ENCODE measurements at places on chromosomes 2 and 18. TPM values are rescaled to one million over a fixed set of nuclear protein-coding genes. Genes with fewer than 3 reads are reported as not detected.

DNA sequence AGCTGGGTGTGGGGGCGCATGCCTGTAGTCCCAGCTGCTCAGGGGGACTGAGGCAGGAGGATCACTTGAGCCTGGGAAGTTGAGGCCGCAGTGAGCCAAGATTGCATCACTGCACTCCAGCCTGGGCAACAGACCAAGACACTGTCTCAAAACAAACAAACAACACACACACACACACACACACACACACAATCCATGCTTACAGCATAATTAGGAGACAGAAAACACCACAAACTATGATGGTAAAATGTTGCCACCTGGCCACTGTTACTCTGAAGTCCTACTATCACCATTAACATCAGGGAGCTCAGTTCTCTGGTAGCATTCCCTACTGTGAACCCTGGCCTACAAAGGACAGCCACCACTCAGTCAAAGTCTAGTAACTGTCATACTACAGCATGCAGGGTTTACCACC is 18.3 kb downstream of the DNPEP start:
- no peak for DNase-seq

DNA sequence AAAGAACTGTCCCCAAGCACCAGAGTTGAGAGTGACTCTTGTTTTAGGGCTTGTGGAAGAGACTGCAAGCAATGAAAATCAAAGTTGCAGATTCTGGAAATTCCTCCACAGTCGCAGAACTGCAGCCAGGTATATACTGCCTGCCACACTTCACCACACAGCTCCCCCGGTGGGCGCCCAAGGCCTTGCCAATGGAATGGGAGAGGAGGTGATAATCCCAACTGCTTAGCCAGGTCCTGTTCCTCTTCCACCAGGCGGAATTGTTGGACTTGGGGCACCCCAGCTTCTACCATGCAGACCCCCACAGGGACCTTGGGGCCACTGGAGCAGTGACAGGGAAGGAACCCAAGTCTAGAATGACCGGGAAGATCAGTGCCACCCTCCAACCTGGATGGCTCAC is 4.8 kb upstream of the PDIA6 start:
- DNase-seq = no peak

The EPAS1 gene
- 219 TPM for total RNA-seq

The PCARE gene
- total RNA-seq = not detected

DNA sequence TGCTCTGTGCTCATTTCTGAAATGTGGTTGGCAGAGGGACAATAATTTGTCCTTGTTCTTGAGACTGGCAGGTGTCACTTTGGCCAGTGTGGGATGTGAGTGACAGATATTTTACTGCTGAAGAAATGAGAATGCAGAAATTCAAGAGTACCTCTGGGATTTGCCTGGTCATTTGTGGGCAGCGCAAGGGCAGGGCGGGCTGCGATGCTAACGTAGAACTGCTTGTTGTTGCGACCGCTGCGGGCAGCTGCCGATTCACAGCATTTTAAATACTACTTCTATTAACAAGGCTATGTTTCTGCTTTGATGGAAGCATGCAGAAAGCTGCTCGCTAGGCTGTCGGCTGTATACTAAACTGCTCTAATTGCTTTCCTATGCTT is 268.6 kb downstream of the FIGN start:
- no peak for DNase-seq

DNA sequence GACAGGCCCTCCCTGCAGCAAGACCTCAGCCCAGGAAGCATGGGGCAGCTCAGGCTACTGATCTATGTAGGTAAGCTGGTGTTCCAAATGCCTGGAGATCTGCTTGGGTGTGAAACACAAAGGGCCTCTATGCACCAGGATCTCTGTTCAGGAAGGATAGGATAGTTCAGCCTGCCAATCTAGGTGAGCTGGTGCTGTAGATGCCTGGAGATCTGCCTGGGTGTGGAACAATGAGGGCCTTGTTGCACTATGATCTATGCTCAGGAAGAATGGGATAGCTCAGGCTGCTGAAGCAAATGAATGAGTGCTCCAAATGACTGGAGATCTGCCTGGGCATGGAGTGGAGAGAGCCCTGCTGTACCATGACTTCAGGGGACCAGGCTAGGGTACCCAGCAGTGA is 48.9 kb upstream of the MYL1 start:
- DNase-seq = no peak

The INO80D gene
- 30.2 TPM for total RNA-seq

GRCh38 chr2:196530910-196531309 is 108.6 kb upstream of the CCDC150 start:
- DNase-seq = no peak

DNA sequence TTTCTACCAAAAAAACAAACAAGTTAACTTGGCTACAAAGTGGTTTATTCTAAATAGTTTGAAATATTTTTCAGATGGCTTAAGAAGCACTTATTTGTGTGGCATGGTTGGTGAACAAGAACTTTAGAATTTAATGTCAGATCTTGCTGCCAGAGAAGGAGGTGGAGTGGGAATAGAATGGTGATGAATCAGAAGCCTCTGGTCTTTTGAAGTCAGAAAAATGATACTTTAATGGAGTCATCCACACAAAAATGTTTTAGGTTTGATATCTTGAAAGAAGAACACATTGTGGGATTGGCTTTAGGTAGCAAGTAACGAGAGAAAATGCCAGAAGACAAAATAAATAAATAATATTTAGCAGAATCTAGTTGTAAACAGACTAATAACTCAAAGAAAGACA is 243.1 kb upstream of the FANCL start:
- DNase-seq = no peak

GRCh38 chr2:160680974-160681373 is 187.4 kb upstream of the RBMS1 start:
- DNase-seq = no peak

- DNase-seq = no peak
Observed at GRCh38 chr18:30280861-30281470, 761.6 kb downstream of the DSC3 start.

GRCh38 chr2:157487747-157488146 is 43.9 kb upstream of the CYTIP start:
- no peak for DNase-seq

- DNase-seq = no peak
Observed at GRCh38 chr2:111247491-111247890, 126.8 kb downstream of the BCL2L11 start.

- DNase-seq = no peak
Observed at GRCh38 chr18:57113799-57114420, 33.0 kb upstream of the BOD1L2 start.

- no peak for DNase-seq
Observed at GRCh38 chr2:145692971-145693478, 1173.1 kb upstream of the ZEB2 start.

The FKBP1B gene
- total RNA-seq = 4.2 TPM

DNA sequence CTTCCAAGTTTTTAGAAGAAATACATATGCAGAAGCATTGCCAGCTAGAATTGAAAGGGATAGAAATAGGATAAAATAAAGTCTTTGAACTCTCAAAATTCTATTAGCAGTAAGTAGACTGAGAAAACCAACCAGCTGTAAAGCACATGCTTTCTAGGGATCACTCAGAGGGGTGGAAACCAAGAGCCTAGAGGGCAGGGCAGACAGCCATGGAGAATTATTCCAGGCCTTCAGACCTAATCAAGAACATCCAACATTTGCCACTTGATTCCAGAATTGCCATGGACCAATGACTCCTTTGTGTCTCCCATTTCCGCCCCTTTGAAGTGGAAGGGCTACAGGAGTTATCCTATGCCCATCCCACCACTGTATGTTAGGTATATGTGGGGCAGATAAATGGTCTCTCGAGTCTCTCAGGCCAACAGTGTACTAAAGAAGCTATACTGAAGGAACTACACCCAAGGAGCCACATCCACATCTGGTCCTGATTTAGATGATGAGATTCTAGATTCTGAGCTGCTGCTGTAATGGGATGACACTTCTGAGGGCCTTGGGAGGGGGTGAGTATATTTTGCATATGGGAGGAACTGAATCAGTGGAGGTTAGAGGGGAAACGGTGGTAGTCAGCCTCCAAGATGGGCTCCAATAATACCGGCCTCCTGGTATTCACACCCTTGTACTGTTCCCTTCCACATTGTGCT is 4.0 kb downstream of the FARSB start:
- no peak for DNase-seq

DNA sequence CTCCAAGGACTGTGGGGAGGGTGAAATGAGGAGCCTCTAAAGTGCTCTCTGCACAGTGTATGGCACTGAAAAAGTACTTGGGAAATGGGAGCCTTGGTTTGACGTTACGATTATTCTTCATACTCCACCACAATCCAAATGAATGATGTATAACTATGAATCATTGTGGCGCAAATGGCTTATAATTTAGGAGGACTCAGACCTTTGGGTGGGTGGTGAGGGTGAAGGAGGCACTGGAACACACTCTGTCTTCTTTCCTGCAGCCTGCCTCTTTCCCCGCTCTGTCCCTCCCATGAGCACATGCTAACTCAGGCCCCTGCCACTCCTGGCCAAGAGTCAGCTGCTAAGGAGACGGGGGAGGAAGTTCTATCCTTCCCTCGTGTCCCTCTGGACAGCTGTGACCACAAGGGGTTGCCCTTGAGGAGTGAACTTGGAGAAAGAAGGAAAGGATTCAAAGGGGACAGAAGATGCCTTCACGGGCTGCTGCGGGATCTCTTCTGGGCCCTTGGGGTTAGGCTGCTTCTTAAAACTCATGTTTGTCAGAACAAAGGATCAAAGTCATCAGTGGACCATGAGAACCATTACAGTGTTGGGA is 36.5 kb downstream of the POLR1A start:
- DNase-seq = no peak

GRCh38 chr2:151534001-151534400 is 124.3 kb downstream of the RIF1 start:
- DNase-seq = no peak

DNA sequence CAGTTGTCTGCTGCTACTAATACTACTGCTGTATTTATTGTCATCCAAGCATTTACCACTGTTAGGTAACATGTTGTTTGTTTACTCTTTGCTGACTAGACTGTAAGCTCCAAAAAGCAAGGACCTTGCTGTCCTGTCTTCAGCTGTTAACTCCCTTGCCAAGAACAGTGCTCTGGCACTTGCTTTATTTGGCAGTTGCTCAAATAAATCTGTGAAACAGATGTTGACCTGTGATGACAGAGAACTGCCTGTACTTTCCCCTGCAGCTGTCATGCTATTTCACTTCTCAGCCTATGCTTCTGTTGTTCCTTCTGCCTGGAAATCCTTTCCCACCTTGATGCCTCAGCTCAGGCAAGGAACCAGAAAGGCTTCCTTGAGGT is 181.2 kb downstream of the ATAD2B start:
- DNase-seq = no peak

DNA sequence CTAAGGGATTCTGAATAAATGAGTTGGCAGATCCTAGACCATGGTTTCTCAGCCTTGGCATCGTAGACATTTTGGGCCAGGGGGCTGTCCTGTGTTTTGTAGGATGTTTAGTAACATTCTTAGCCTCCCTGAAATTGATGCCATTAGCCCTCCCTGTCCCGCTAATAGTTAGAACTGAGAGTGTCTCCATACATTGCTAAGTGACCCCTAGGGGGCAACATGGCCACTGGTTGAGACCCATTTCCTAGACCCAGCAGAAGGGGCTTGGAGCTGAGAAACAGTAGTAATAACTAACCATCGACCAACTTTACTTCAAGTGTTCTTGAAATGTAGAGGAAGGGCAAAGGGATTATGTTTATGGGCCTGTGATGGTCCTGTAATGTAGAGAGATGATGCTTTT is 40.8 kb downstream of the KCMF1 start:
- no peak for DNase-seq

GRCh38 chr2:171595896-171596295 is 73.6 kb downstream of the CYBRD1 start:
- DNase-seq = no peak

DNA sequence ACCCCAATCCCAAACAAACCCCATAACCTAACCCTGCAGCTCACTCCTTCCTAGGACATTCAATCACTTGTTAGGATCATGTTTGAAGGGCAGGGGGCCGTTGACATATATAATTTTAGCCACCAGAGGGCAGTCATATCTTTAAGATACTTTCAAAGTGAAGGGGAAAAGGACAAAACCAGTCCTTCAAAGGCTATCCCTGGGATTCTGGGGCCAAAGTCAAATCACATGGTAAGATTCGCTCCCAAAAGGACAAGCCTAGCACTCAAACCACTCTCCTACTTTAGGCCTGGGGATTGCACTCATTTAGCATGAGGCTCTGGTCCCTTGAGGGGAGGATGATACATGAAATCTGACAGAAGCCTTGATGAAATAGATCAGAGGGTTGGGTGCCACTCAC is 44.6 kb downstream of the HAUS1 start:
- DNase-seq = peak; percentile 37

GRCh38 chr2:170814533-170815230 is 2.0 kb upstream of the GAD1 start:
- DNase-seq = no peak

GRCh38 chr2:233140978-233141377 is 80.8 kb downstream of the INPP5D start:
- no peak for DNase-seq

DNA sequence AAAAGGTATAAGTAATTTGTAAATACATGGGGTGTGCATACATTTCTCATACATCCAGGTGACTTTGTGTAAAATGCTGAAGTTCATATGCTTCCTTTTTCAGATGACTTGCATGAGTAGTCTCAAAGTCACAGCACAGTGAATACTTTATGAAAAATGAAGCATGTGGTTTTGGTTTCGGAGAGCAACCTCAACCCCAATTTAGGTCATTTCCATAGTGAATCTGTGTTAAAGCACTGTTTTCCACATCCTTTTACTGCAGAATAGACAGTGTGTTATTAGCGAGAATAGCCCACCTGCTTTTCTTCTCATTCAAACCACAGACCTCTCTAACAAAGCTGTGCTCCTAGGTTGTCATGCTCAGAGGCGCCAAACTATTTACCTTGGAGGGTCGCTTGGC is 204.4 kb upstream of the RASGRP3 start:
- DNase-seq = peak; percentile 23

- no peak for DNase-seq
Observed at GRCh38 chr2:881204-881918, 69.3 kb upstream of the SNTG2 start.
